ENCODE measurements at places on chromosomes 6 and 20. TPM values are rescaled to one million over a fixed set of nuclear protein-coding genes. Genes with fewer than 3 reads are reported as not detected.

The PRDM13 gene
- not detected for total RNA-seq

The CLVS2 gene
- not detected for total RNA-seq

The EPHA7 gene
- total RNA-seq: 0.09 TPM

The CALHM6 gene
- total RNA-seq: 0.68 TPM

The CALHM4 gene
- not detected for total RNA-seq

The SLC16A10 gene
- not detected for total RNA-seq

The RNF144B gene
- total RNA-seq: 0.12 TPM

The PPIL4 gene
- total RNA-seq: 23.9 TPM

The CCN6 gene
- not detected for total RNA-seq
